ENCODE measurements at places on chromosomes 6 and 20.

DNA sequence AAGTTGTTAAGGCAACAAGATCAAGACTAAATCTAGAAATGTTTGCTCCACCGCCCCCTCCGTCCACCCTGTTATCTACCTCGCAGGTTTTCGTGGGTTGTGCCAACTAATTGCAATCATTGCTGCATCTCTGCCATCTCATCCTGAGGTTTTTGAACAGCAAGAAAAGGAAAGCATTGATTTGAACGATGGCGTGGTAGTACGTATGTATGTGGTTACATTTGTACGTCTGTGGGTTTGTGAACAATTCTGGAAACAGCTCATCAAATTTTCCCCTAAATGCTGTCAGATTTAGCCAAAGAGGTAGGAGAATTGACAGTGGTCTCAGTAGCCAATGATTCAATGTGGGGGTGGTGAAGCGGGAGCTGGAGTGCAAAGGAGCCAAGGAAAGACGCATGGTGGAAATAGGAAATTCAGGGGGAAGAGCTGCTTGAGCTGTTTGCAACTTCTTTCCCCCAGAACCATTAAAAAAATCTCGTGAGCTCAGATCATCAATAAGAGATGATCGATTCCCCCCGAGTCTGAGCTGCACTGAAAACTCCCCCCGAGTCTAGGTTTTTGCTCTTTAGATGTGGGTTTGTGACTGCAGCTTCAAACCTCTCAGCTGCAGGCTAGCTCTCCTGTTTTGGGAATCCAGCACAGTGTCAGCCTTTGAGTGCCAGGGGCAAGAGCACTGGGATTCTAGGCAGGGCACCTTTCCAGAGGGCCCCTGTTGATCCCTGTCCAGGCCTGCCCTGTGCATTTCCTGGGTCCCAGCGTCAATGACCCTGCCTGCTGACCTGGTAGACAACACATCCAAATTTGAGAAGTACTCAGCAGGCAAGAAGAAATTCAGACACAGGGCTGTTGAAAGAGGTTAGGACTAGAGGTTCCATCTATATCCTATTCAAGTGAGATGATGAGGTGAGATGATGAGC is 72.6 kb upstream of the LY86 start:
- peak; percentile 49 for DNase-seq

DNA sequence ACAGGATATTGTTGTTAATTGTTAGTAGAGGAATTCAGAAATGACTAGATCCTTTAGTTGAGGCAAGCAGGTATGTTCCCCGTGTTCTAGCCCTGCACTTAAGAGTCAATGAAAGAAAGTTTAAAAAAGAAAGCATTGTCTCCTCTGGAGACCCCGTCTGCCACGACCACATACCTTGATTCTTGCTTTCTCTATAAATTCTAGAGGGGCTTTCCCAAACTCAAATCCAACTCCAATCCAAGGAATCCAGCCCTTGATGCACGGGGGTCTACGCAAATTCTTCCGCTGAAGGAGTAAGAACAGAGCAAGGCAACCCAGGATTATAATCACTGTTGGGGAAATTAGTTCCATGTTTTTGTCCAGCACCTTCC is 401 bp downstream of the CYP39A1 start:
- DNase-seq = no peak

DNA sequence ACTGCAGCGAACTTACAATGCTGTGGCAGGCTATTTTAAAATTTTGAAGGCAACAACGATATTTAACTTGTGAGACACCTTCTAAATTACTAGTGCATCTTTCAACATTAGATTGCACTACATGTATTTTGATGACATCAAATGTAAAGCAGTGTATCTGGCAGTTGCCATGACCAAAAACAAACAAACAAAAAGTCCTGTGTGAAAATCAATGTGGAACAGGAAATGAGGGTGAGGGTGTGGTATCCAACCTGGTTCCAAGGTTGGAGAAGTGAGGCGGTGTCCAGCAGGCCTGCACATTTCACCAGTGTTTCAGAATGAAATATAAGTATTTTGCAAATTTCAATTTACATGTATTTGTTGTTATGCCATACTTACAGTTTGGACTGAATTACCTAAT is 112.0 kb downstream of the LAMP5 start:
- no peak for DNase-seq

DNA sequence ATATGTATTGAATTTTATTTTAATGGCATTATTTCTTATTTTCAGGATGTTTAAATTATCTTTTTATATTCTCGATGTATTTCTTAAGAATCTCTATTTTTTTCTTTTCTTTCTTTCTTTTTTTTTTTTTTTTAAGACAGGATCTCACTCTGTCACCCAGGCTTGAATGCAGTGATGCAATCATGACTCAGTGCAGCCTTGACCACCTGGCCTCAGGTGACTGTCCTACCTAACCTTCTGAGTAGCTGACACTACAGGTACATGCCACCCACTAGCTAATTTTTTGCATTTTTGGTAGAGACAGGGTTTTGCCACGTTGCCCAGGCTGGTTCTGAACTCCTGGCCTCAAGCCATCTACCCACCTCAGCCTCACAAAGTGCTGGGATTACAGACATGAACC is 143.8 kb upstream of the LAMA2 start:
- no peak for DNase-seq

DNA sequence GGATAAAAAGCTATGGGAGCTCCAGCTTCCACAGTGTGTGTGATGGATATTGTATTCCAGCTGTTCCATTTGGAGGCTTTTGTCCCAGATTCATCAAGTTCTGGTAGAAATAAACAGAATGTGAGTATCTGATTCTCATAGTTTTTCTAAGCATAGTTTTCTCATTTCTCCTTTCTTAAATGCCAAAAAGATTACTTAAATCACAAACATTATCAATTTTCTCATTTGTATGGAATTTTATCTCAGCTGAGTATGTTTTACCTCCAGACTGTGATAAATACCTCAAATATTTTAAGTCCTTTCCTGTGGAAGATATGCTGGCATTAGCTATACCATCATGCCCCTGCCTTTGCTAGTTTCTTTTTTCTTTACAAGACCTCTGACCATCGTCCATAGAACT is 767.3 kb downstream of the TFAP2A start:
- no peak for DNase-seq

- DNase-seq = no peak
These were observed 199.0 kb downstream of the RNF144B start for GRCh38 chr6:18586133-18586532.

GRCh38 chr6:114090626-114091025 is 119.7 kb upstream of the HDAC2 start:
- DNase-seq = no peak

- no peak for DNase-seq
These were observed 279.0 kb upstream of the ID4 start for GRCh38 chr6:19558201-19558600.

- DNase-seq = no peak
These were observed 24.7 kb downstream of the MYT1 start for GRCh38 chr20:64188682-64189529.

Data from stimulated activated CD4-positive, alpha-beta T cell treated with anti-CD3 and anti-CD28 coated beads, Interleukin-12 subunit alpha, Interleukin-12 subunit beta, amount 100 ng/mL, for 48 hours (primary cell).